Hindlimb muscle (tissue), 1 donor: ENCODE measurements at places on chromosomes 12 and 14.

DNA sequence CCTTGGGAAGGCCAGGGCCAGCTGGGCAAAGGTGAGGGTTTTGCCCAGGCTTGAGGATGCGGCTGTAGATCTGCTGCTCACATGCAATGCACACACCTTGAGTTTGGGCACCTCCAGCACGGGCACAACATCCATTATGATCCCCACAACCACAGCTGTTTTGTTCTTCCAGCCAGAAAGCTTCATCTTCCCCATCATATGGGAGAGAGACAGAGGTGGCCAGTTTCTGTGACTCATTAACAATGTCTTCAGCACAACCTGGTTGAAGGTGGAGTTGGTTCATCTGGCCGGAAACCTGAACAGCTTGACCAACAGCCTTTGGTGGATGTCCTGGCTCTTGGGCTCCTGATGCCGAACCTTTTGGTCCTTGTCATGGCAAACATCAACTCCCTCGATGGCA is 163.7 kb upstream of the CCND2 start:
- DNase-seq: no peak

- no peak for DNase-seq
Measured at GRCh38 chr12:50641566-50641965, 122.3 kb upstream of the ATF1 start.

DNA sequence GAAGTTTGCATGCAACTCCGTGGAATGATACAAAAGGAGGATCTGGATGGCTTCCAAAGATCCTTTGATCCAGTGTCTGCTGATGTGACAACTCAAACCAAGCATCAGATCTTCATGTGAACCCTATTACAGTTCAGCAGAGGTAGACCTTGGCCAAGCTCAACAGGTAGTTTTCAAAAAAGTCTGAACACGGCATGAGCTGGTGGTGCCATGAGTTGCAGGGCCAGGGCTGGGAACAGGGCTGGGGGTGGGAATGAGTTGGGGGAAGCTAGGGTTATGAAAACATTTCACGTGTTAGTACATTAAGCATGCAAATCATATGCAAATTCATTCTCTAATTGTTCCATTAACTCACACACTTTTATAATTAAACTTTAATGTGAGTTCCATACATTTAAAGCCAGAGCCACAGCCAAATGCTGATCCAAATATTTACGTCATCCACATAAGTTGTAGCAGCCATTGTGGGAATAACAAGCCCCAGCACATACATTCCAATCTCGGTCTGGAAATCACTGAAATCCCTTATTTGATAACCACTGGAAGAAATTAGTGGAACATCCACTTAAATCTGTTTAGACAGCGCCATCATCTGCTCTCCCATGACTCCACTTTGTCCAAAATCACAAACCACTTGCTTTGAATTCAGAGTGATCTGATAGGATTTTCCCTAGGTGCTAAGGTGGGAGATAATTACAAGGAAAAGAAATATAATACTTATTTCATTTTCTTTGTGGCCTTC is 158.5 kb downstream of the APAF1 start:
- DNase-seq: no peak

- no peak for DNase-seq
Measured at GRCh38 chr14:102471921-102472790, 37.4 kb downstream of the ANKRD9 start.

GRCh38 chr12:71771069-71771468 is 16.4 kb downstream of the RAB21 start:
- no peak for DNase-seq

DNA sequence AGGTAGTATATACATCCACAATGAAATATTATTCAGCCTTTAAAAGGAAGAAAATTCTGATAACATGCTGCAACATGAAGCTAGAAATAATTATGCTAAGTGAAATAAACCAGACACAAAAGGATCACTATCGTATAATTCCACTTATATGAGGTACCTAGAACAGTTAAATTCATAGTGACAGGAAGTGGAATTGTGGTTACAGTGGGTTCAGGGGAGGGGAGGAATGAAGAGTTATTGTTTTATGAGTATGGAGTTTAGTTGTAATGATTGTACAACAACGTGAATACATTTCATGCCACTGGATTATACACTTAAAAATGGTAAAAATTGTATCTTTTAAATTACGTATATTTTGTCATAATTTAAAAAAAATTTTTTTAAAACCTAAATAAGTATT is 21.0 kb downstream of the EEA1 start:
- DNase-seq: no peak

DNA sequence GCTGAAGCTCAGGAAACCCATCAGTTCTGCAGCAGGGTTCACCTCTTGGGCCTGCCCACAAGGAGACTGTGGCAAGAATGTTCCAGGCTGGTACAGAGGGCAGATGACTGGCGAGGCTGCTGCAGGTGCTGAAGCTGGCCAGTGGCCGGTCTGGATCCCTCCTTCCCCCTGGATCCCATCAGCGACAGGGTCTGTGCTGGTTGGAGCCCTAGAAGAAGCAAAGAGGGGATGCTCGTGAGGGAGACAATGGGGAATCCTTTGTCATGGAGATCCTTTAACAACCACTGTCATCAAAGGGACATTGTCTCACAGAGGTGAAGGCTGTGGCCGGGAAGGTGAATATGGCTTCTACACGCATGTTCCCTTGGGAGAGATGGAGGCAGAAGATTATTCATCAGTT is 211.4 kb upstream of the TMEM132C start:
- DNase-seq: no peak

DNA sequence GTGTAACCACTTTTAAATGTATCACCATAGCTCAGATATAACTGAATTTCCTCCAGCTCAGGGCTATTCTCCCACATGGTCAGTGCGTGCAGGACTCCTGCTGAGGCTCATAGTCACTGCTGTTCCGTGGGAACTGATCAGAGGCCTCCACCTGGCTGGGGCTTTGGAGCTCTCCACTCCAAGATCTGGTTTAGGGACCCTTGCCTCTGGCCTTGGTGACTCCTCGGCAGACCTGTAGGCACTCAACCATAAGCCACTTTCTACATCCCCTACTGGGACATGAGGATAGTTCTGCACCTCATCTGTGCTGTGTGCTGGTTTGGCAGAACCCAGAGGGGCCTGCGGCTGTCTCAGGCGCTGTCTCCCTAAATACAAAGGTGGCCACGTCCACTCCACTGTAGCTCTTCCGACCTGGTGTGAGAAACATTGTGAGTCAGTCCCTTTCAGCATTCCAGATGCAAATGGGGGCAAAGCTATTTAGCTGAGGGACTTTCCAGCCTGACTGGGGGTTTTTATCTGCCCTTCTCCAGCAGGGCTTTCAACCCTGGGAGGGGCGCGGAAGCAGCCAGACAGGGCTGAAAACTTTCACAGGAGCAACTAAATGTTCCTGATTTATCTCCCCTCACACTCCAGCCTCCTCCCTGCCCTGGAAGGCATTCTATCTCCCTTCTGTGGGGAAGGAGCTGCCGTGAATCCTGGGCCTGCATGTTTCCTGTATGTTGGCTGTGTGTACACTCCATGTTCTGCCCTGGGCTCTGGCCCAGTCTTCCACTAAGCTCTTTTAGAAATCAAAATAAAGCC is 218.3 kb upstream of the DAAM1 start:
- DNase-seq: no peak

DNA sequence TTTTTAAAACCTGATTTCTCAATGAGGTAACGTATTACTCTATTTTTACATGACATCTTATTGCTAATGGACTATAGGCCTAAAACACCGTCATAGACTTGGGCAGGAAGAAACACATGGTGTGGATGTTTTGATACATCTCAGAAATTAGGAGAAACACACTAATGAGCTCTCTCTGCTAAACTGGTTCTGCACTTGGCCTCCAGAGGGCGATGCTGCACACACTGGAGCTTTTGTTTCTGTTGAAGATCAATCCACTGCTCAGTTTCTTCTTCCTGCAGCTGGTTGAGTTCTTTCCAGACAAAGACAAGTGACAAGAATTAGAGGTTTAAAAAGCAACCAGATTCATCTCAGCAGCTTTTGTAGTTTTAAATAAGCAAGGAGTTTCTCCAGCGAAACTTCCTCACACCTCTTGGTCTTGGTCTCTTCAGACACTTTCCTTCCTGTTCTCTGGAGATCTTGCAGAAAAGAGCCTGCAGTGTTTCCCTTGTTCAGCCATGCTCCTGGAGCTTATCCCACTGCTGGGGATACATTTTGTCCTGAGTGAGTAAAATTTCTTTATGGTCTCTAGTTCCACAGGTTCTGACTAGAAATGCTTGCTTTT is 178.5 kb upstream of the OR4E1 start:
- DNase-seq: peak; percentile 1

DNA sequence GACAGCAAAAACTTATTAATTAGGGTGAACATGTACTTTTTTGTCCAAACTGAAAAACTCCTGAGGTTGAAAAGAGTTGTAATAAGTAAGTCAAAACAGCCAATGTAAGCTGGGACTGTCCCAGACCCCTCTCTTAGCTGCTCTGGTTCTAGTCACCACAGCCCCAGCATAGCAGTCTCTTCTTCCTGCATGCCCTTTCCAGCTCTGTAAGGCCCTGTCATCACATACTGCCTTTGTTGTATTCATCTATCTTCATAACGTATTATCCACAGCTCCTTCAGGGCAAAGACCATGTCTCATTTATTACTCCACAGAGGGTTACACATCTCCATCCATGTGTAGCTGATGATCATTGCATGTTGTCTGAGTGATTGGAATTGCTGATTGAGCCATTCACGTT is 56.5 kb downstream of the UTP20 start:
- DNase-seq: no peak

DNA sequence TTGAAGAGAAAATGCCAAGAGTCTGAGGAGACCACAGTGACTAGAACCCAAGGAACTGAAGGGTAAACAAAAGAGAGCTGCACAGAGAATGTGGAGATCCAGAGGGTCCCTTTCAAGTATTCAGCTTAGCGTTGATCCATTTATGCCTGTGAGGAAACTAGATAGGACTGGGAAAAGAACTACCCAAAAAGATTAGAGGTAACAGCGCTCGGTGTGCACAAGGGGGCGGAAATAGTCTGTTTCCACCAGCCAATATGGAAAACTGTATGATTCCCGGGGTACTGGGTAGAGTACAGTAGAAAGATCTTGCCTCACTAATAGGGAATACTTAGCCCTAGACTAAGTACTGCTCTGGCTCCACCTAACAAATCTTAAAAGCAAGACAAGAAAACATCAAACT is 135.5 kb downstream of the DPF3 start:
- no peak for DNase-seq

DNA sequence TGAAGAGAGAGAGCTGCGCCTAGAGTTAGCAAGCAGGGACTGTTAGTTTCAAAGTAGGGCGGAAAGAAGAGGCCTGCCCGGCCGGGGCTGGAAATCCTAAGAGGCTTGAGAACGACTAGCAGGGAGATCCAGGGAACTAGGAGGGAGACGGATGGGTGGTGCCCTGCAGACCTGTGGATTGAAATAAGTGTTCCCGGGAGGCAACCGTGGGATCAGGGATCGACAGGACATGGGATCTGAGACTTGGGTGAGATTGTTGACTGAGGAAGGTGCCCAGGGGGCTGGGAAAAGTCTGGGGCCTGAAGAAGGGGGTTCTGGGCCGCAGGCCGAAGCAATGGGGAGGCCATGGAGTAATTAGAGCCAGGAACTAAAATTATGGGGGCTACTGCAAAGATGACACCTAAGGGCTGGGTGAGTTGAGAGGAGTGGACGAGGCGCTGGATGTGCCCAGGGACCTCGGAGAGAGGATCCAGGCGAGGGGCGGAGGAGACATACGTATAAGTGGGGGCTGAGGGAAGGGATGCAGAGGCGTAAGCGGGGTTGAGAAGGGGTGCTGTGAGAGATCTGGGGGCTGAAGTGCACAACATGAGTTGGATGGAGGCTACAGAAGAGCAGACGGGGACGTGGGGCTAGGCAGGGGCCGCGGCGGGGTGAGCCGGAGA is 635 bp downstream of the LTA4H start:
- DNase-seq: peak; percentile 28

- no peak for DNase-seq
Measured at GRCh38 chr12:79388011-79388410, 302.8 kb downstream of the PAWR start.

DNA sequence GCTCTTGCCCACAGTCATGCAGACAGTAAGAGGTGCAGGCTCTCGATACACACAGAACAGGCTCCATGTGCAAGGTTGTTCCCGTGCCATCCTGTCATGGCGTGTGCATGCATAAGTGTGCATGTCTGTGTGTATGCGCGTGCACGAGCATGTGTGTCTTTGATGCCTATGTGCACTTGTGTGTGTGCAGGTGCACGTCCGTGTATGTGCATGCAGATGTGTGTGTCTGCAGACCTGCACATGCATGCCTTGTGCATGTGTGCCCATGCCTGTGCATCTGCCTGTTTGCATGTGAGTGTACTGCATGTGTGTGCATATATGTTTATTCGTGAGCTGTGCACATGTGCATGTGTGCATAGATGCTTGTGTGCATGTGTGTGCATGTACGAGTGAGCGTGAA is 309.8 kb downstream of the TMEM121 start:
- DNase-seq: no peak

- DNase-seq: no peak
Measured at GRCh38 chr14:52241087-52241793, 26.3 kb upstream of the PTGDR start.

GRCh38 chr12:109165599-109165998 is 49.2 kb downstream of the ACACB start:
- DNase-seq: no peak

DNA sequence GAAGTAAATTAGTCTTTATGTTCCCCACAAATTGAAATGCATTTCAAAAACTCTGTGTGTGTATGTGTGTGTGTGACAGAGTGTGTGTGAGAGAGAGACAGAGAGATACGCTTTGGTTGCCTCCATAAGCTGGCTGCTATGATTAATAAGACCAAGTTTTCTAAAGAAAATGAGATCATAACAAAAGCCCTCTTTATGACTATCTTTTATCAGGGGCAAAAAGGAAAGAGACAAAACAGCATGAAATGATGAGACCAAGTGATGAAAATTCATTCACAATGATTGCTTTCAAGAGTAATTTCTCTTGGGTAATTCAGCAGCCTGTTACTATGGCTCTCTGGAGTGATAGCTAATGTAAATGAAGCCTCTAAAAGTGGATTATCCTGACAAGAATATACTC is 277.6 kb upstream of the PLEKHG7 start:
- no peak for DNase-seq

DNA sequence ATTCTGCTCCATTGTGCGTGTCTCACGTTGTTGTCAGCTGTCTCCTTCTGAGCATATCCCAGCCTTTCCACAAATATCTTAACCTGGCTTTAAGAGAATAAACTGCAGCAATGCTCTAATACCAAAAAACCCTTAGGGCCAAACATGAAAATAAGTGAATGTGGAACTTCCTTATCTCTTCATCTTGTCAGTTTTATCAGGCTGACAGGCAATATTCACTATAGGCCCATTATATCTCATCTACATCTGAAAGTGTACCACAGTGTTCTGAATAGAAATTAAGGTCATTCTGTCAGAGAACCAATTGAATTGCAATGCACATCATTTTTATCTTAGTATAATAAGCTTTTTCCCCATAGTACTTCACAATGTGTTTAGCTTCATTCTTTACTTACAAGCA is 933.1 kb upstream of the FBXO33 start:
- DNase-seq: no peak

GRCh38 chr12:83538361-83538965 is 851.8 kb downstream of the TMTC2 start:
- peak; percentile 28 for DNase-seq

- DNase-seq: peak; percentile 42
Measured at GRCh38 chr12:55797068-55797467, 20.5 kb downstream of the SARNP start.

- no peak for DNase-seq
Measured at GRCh38 chr12:38771871-38772270, 133.5 kb downstream of the CPNE8 start.
